Glomerular endothelial cell (primary cell): ENCODE measurements at places on chromosomes 3 and 15. TPM values are rescaled to one million over a fixed set of nuclear protein-coding genes. Genes with fewer than 3 reads are reported as not detected.

Gene UBAP1L
- 0.53 and 1.6 TPM in 2 replicates for total RNA-seq

Gene RASGRP1
- 0.10 and 0.12 TPM in 2 replicates for total RNA-seq

Gene DUOXA1
- not detected in 2 replicates for total RNA-seq

Gene PLA1A
- total RNA-seq, result 2.8 and 7.8 TPM in 2 replicates

Gene ESYT3
- not detected in 2 replicates for total RNA-seq

Gene A4GNT
- total RNA-seq, result not detected in 2 replicates

Gene EFCAB12
- under 0.01 and 0.12 TPM in 2 replicates for total RNA-seq

Gene CNTN3
- not detected in 2 replicates for total RNA-seq

Gene SLTM
- 36.2 and 68.6 TPM in 2 replicates for total RNA-seq

Gene ATP8B4
- total RNA-seq, result not detected in 2 replicates

Gene ALDH1L1
- total RNA-seq, result not detected in 2 replicates

Gene MFN1
- total RNA-seq, result 20.6 and 22.5 TPM in 2 replicates

Gene SERINC4
- total RNA-seq, result not detected in 2 replicates

Gene ZPLD1
- total RNA-seq, result 0.10 TPM in 1 of 2 replicates, not detected in the other

Gene LINGO1
- total RNA-seq, result 0.18 TPM in 1 of 2 replicates, not detected in the other

Gene ZBTB47
- 19.1 and 24.3 TPM in 2 replicates for total RNA-seq

Gene CD200R1
- not detected in 2 replicates for total RNA-seq

Gene LRRC34
- 0.19 and 2.6 TPM in 2 replicates for total RNA-seq

Gene CD200
- 0.92 and 9.9 TPM in 2 replicates for total RNA-seq

Gene ALAS1
- total RNA-seq, result 69.8 and 72.6 TPM in 2 replicates

Gene PTPRG
- total RNA-seq, result 25.0 and 30.5 TPM in 2 replicates

Gene GOLGA8B
- 9.3 and 25.9 TPM in 2 replicates for total RNA-seq

Gene FGF7
- total RNA-seq, result 0.64 TPM in 1 of 2 replicates, not detected in the other

Gene TNIK
- total RNA-seq, result 21.4 and 28.5 TPM in 2 replicates

Gene SLC28A1
- total RNA-seq, result not detected in 2 replicates

Gene AP3B2
- not detected in 2 replicates for total RNA-seq

Gene ZNF860
- 1.2 and 1.5 TPM in 2 replicates for total RNA-seq

Gene NR2C2
- 25.9 and 40.0 TPM in 2 replicates for total RNA-seq

Gene REC114
- not detected in 2 replicates for total RNA-seq

Gene RHCG
- not detected in 2 replicates for total RNA-seq
